ENCODE measurements at places on chromosomes 1 and 21.

- DNase-seq = no peak
These were observed 29.3 kb upstream of the TSPAN2 start for GRCh38 chr1:115118611-115119010.

- DNase-seq = no peak
These were observed 342.5 kb downstream of the ADGRL2 start for GRCh38 chr1:82143108-82143833.

GRCh38 chr1:58997637-58998036 lies 213.8 kb upstream of the JUN start:
- no peak for DNase-seq

GRCh38 chr1:166988974-166989515 lies at the start of gene MAEL:
Gene MAEL, plus strand, starts transcription at chr1:166989280. Its CDS starts 73 bp downstream, at chr1:166989353.
- DNase-seq = no peak

DNA sequence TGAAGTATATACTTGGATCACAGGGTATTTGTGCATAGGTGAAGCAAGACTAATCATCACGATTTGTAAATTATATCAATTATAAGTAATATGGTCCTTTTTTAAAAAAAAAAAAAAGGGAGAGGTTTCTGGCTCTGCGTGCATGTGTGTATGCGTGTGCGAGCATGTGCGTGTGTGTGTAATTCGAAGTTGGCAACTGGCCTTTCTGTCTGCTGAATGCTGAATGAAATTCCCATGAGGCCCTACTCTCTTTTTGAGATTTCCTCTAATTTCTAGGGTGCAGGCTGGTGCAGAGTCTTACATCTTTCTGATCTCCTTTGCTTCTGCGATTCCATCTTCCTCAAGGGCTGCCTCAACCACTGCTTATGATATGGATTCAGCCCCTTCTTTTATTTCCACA lies 212.2 kb downstream of the URB2 start:
- no peak for DNase-seq

GRCh38 chr21:46081862-46082712 lies 15.8 kb upstream of the COL6A2 start:
- no peak for DNase-seq

DNA sequence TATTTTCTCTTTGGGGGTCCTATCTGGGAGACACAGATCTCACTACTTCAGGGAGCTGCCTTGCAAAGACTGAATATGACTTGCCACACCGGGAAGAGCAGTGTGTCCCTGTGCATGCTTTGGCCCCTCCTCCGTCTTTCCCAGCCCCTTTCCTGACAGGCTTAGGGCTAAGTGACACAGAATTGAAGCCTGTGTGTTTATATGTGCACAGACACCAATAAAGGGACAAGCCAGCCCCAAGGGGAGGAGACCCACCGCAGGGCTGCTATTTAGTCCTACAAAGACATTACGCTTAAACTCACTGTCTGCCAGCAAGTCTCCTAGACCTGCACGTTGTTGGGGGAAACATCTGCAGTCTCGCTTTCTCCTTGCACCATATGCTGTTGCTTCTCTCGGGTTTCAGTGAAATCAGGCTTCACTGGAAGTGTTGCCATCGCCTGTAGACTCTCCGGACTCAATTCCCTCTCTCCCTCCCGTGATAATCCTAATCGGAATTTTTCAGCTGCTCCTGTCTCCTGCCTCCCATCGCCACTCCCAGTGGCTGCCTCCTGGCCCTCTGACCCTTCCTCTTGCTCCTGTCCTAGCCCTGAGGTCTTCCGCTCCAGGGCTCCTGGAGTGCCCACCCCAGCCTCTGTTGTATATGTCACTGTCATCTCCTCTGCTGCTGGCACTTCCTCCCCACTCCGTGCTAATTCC lies 58.5 kb upstream of the LRRC53 start:
- no peak for DNase-seq

- DNase-seq = no peak
These were observed 1.9 kb upstream of the ZFYVE9 start for GRCh38 chr1:52139817-52140540.

- DNase-seq = no peak
These were observed 71.3 kb upstream of the LRRN2 start for GRCh38 chr1:204756811-204757210.

GRCh38 chr1:237219751-237220642 lies 178.0 kb downstream of the RYR2 start:
- DNase-seq = no peak

GRCh38 chr1:6500544-6501278 lies 9.2 kb upstream of the PLEKHG5 start:
- DNase-seq = no peak

DNA sequence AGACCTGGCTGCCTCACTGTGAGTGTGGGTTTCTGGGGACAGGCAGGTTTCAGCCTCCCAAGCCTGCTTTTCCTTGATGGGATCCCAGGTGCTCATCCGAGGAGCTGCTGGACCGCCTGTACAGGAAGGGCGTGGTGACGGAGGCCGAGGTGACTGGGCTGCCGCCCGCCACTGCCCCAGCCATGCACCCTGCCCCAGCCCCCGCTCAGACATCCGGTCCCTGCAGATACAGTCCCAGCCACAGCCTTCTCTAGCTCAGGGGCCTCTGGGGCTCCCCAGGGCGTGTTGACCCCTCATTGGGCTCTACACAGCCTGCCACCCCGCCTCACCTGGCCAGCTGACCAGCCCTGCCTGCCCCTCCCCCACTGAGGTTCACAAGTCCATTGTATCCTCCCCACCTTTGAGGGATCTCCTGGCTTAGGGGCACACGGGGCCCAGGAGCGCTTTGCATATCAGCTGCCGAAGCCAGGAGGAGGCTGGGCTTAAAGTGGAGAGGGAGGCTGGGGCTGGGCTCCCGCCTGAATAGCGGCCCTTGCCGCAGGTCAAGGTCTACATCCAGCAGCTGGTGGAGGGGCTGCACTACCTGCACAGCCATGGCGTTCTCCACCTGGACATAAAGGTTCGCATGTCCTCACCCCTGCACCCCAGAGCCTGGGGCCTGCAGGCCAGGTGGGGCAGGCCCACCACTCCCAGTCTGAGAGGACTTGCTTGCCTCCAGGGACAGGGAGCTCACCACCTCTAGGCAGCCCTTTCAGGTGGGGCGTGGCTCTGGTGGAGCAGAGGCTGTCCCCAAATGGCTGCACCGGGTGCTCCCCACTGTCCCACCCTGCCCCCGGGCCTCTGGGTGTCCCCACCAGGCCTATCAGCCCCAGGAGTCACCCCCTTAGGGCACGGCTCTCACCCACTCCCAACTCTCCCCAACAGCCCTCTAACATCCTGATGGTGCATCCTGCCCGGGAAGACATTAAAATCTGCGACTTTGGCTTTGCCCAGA lies 38.5 kb downstream of the TRIM11 start:
- no peak for DNase-seq

GRCh38 chr21:16587141-16587581 lies 857.4 kb downstream of the USP25 start:
- DNase-seq = no peak

DNA sequence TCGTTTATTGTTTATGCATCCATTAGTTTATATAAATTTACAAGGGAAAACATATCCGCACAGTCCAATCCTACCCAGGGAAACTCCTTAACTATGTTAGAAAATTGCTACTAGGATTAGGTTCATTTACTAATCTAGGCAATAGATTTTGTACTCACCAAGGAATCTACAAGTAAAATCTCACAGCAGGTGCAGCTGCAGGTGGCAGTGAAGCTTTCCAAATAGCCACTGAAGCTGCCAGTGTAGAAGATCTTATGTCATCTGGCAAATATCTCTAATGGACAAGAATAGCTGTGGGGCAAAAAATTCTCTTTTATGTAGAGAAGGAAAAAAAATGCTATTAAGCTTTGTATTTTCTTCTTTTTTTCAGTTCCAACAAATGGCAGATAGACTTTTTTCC lies 963.4 kb upstream of the ADGRL4 start:
- DNase-seq = no peak

DNA sequence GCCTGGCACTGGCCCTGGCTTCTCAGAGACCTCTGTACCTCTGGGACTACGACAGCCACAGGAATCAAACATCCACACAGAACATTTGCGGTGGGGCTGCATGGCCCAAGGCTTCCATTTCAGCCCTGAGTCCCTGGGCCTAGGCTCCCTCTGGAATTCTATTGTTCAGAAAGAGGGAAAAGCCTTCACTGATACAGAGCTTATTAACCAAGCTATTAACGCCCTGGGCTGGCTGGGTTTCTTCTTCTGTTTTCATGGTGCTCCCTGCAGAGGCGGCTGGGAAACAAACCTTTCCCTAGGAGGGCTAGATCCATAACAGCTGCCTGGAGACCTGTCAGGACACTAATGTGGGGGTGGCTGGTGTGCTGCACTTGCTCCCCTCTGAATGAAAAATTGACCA lies 88.2 kb downstream of the KAZN start:
- DNase-seq = no peak

DNA sequence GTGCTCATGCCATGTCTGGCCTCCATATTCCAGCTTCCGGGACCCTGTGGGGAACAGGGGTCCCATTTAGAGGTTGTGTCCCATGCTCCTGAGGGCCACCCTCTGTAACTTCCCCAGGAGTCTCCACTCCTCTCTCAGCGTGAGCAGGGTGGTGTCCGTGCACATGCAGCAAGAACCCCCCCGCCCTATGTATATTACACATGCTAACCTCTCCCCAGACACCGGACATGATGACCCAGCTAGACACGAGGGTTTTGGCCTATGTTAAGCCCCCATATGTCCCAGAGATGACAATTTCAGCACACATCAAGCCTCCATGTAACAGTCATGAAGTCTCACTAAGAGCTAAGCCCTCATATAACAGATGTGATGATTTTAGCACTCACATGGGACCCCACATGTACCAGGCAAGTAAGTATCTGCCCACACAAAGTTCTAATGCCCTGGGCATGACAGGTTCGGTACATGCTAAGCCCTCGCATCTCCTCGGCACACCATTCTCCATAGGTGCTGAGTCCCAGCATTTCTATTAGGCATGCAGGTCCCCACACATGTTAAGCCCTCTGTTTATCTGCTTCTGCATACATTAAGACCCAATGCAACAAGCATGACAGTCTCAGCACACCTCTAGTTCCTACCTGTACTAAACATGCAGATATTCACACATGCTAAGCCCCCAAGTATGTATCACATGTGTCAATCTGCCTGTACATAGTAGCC lies 7.1 kb downstream of the FHL3 start:
- no peak for DNase-seq

GRCh38 chr1:163444665-163445064 lies 122.9 kb downstream of the NUF2 start:
- no peak for DNase-seq

DNA sequence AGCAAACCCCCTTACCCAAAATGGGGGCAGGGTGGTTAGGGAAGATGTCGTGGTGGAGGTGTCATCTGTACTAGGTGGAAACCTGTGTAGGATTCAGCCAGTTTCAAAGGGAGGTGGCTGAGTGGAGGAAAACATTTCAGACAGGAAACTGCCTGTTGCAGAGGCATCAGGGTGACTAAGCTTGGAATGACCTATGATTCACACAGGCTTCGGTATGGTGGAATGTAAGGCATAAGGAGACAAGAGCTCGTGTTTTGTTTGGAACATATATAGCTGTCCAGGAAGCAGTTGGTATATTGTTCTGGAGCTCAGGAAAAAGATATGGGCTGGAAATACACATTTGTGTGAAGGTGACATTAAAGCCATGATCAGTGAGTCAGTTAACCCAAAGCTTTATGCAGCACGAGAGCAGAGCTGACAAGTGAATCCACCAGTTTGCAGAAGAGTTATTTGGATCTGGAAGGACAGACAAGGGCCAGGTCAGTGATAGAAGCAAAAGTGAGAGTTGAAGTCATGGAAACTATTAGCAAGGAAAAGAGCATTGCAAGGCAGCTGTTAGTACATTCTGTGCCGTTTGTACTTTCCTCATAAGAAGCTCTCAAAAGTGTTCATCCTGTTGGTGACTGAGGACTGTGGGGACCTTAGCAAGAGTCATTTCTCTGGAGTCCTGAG lies 12.2 kb downstream of the UTP25 start:
- DNase-seq = no peak

GRCh38 chr21:35400233-35400939 lies 351.3 kb upstream of the RUNX1 start:
- DNase-seq = peak; percentile 72

DNA sequence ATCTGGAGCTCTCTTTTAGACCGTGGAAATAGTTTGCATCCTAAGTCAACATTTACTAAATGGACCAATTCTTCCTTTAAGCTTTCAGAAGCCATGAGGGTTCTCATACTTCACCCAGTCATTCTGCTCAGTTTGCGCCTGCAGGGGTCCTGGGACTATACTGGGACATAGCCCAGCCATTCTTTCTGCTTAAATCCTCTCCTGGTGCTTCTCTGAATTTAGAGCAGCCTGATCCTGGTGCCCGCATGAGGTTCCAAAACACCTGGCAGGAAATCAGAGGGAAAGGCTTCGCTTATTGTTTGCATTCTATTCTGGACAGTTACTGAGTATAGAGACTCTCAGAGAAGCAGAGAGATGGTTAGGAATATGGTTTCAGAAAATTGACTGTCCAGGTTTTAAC lies 27.0 kb downstream of the TNN start:
- DNase-seq = no peak

DNA sequence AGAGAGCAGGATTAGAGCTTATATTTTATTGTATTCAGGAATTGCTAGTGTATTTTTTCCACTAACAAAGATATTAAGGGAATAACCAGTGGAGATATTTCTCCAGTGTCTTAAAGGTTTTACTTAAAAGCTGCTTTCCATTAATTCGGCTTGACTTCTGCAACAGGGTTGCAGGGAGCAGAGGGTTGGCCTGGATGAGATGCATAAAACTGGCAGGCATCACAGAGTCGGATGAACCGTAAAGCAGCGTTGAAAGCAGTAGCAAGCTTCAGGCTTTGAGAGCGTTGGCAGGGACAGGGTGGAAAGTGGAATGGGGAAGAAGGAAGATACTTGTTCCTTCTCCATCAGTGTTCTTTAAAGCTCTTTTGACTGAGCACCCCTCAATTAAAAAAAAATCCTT lies 237.2 kb downstream of the LMO4 start:
- DNase-seq = no peak

DNA sequence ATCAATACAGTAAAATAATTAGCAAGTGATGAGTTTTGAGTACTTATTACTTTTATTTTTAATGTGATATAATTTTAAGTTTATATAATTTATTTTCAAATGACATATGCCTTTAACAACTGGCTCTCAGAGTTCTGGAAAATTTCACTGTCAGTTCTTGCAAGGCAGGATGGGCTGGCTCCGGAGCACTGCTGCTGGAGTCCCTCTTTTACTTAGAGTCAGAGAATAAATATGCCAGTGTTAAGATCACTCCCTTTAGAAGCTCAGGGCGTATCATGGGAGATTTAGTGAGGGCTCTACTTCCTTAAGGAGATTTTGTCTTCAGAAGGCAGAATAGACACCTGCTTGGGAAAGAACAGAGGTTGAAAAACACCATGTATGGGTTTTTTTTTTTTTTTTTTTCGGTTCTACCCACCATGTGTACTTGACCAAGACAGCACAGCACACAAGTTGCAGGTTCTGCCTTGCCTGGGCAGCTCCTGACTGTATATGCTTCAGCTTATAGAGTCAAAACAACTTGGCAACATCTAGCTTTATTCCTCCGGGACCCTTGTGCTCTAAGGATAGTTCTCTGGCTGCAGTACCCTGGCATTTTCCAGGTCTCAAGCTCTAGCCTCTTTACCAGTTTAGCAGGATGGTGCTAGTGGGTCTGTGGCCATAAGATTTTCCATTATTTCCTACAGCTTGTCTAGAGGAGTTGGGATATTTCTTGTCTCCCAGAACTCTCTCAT lies 29.7 kb upstream of the FMOD start:
- DNase-seq = no peak

GRCh38 chr21:42151148-42151947 lies 67.6 kb upstream of the ABCG1 start:
- DNase-seq = no peak

GRCh38 chr1:10672343-10673050 lies 123.9 kb downstream of the CASZ1 start:
- DNase-seq = no peak
